ENCODE measurements at places on chromosomes 7 and 10. TPM values are rescaled to one million over a fixed set of nuclear protein-coding genes. Genes with fewer than 3 reads are reported as not detected.

DENND2A gene
- not detected for polyA plus RNA-seq

MSRB2 gene
- 13.1 TPM for polyA plus RNA-seq

HILPDA gene
- polyA plus RNA-seq, result 3.1 TPM

GNAT3 gene
- polyA plus RNA-seq, result not detected

PTPRN2 gene
- 2.1 TPM for polyA plus RNA-seq

CFTR gene
- not detected for polyA plus RNA-seq

STAMBPL1 gene
- 12.5 TPM for polyA plus RNA-seq

HOXA13 gene
- not detected for polyA plus RNA-seq

CLDN4 gene
- polyA plus RNA-seq, result 0.16 TPM

TRIM74 gene
- 0.31 TPM for polyA plus RNA-seq

TMEM213 gene
- polyA plus RNA-seq, result not detected

IDE gene
- 16.8 TPM for polyA plus RNA-seq

DPP6 gene
- not detected for polyA plus RNA-seq

LEP gene
- not detected for polyA plus RNA-seq

AS3MT gene
- polyA plus RNA-seq, result not detected

CUZD1 gene
- polyA plus RNA-seq, result 1.5 TPM

ETV1 gene
- polyA plus RNA-seq, result not detected

AQP1 gene
- polyA plus RNA-seq, result not detected
